ENCODE measurements at places on chromosomes 11 and 22. TPM values are rescaled to one million over a fixed set of nuclear protein-coding genes. Genes with fewer than 3 reads are reported as not detected.

GRCh38 chr22:18977824-18978425 is 41.8 kb upstream of the PRODH start:
- peak; percentile 28 for DNase-seq

The OR52N2 gene
- not detected for polyA plus RNA-seq

DNA sequence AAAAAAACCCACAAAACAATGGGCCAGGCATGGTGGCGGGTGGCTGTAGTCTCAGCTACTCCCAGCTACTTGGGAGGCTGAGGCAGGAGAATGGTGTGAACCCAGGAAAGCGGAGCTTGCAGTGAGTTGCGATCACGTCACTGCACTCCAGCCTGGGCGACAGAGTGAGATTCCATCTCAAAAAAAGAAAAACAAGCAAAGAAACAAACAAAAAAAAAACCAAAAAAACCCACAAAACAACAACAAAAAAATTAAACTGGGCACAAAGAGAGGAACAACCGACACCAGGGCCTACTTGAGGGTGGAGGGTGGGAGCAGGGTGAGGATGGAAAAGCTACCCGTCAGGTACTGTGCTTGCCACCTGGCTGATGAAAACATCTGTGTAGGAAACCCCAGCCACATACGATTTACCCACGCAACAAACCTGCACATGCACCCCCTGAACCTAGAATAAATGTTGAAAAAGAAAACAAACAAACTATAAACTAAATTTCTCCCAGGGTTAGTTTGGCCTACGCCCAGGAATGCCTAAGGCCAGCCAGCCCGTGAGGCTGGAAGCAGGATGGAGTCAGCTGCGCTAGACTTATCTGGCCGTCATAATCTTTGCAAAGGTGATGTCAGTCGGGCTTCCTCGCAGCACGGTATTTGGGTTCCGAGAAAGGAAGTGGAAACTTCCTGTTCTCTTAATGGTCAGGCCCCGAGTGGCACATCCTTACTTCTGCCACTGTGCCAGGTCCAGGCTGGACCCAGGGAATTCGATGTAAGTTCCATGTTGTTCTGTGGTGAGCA is 21.9 kb upstream of the CYB5R3 start:
- DNase-seq, result no peak

DNA sequence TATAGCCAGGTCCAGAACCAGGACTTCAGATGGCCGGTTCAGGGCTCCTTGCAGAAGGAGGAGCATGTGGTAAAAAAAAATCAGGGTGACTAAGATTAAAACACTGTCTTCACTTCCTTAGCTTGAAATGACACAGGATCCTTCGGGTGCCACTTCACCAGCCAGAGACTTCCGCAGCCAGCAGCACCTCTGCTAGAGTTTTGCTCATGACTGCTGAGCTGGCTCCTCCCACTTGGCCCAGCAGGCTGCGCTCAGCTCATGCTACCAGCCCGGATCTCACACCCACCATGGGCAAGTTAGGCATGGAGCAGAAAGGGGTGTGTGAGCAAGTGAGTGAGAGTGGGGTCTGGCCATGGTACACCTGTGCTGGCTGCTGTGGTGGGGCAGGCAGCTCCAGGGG is 6.6 kb upstream of the MS4A18 start:
- DNase-seq, result no peak

The MUC6 gene
- 0.06 TPM for polyA plus RNA-seq
